Central memory CD8-positive, alpha-beta T cell (primary cell): ENCODE measurements at places on chromosomes 3 and 15.

GRCh38 chr15:85403745-85404144 is 23.3 kb downstream of the AKAP13 start:
- peak overlapping the region; percentile 7 for H3K27ac ChIP-seq
- no peak overlapping the region for H3K4me3 ChIP-seq
- no peaks in the 10 kb centered on the region for H3K27me3 ChIP-seq
- peaks cover 4% of the 10 kb centered on the region for H3K36me3 ChIP-seq
- DNase-seq, result no peak

DNA sequence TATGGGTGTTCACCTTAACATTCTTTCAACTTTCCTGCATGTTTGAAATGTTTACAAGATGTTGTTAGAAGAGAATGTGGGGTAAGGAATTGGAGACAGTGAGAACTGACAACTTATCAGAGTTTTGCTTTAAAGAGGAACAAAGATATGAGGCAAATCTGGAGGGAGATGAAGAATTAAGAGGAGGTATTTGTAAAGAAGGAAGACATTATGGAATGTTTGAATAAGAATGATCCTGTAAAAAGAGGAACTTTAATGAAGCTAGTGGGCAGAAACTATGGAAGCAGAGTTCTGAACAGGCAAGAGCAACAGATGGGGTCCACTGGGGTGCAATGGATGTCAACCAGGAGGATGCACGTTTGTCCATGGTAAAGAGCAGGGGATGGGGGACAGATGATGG is 27.7 kb downstream of the PLD1 start:
- H3K36me3 ChIP-seq, result no peaks in the 10 kb centered on the region
- H3K4me1 ChIP-seq, result no peaks in the 10 kb centered on the region
- DNase-seq, result no peak

- H3K4me3 ChIP-seq, result no peak overlapping the region
- H3K27ac ChIP-seq, result no peak overlapping the region
- no peaks in the 10 kb centered on the region for H3K27me3 ChIP-seq
- peaks cover 15% of the 10 kb centered on the region for H3K36me3 ChIP-seq
- H3K4me1 ChIP-seq, result peaks cover 61% of the 10 kb centered on the region
Measured at GRCh38 chr15:55234800-55235104, 38.0 kb upstream of the RSL24D1 start.

DNA sequence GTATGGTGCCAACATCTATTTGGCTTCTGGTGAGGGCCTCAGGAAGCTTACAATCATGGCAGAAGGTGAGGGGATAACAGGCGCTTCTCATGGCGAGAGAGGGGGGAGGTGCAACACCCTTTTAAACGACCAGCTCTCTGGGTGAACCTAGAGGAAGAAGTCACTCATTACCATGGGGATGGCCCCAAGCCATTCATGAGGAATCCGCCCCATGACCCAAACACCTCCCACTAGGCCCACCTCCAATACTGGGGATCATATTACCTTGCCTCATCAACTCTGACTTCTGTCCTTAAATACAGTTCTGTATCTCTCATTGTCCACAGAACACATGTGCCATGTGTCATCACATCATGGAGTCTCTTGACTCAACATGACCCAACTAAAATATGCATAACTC is 37.5 kb upstream of the CLRN1 start:
- H3K4me1 ChIP-seq, result no peaks in the 10 kb centered on the region
- H3K27me3 ChIP-seq, result peaks cover 25% of the 10 kb centered on the region
- DNase-seq, result no peak
- H3K4me3 ChIP-seq, result no peak overlapping the region
- no peak overlapping the region for H3K27ac ChIP-seq

DNA sequence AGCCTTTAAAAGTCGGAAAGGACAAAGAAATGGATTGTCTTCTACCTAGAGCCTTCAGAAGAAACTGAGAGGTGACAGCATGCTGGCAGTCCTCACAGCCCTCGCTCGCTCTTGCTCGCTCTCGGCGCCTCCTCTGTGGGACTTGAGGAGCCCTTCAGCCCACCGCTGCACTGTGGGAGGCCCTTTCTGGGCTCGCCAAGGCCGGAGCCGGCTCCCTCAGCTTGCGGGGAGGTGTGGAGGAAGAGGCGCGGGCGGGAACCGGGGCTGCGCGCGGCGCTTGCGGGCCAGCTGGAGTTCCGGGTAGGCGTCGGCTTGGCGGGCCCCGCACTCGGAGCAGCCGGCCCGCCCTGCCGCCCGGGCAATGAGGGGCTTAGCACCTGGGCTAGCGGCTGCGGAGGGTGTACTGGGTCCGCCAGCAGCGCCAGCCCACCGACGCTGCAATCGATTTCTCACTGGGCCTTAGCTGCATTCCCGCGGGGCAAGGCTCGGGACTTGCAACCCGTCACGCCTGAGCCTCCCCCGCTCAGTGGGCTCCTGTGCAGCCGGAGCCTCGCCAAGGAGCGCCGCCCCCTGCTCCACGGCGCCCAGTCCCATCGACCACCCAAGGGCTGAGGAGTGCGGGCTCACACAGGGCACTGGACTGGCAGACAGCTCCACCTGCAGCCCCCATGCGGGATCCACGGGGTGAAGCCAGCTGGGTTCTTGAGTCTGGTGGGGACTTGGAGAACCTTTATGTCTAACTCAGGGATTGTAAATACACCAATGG is 953.8 kb upstream of the GBE1 start:
- DNase-seq, result no peak
- no peaks in the 10 kb centered on the region for H3K36me3 ChIP-seq
- no peak overlapping the region for H3K4me3 ChIP-seq
- no peaks in the 10 kb centered on the region for H3K27me3 ChIP-seq
- no peak overlapping the region for H3K27ac ChIP-seq

GRCh38 chr3:158509891-158510290 is 61.1 kb upstream of the MLF1 start:
- H3K36me3 ChIP-seq, result no peaks in the 10 kb centered on the region
- H3K27me3 ChIP-seq, result no peaks in the 10 kb centered on the region
- no peaks in the 10 kb centered on the region for H3K4me1 ChIP-seq
- no peak overlapping the region for H3K27ac ChIP-seq
- no peak overlapping the region for H3K4me3 ChIP-seq

DNA sequence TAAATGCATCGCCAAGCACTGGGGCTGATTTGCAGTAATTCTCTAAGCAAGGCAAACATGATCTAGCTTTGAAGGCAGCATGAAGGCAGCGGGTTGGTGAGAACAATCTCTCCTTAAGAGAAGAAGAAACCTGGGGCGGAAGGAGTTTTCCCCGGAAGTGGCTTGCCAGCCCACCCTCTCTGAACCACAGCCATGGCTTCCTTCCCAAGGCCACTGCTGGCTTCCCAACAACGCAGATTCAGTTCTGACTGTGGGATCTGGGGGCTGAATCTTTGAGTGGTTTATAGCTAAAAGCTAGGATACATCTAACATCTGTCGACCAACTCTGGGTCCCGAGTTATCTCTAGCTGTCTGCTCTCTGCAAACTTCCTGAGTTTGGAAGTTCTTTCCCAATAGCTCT is 4.3 kb upstream of the CPN2 start:
- no peak overlapping the region for H3K27ac ChIP-seq
- H3K36me3 ChIP-seq, result no peaks in the 10 kb centered on the region
- H3K4me1 ChIP-seq, result no peaks in the 10 kb centered on the region
- DNase-seq, result no peak
- no peak overlapping the region for H3K4me3 ChIP-seq

- peaks cover 19% of the 10 kb centered on the region for H3K27me3 ChIP-seq
- no peak overlapping the region for H3K27ac ChIP-seq
- H3K36me3 ChIP-seq, result no peaks in the 10 kb centered on the region
- H3K4me1 ChIP-seq, result no peaks in the 10 kb centered on the region
- no peak overlapping the region for H3K4me3 ChIP-seq
- DNase-seq, result no peak
Measured at GRCh38 chr3:10929978-10930665, 62.4 kb upstream of the SLC6A1 start.

- no peaks in the 10 kb centered on the region for H3K4me1 ChIP-seq
- H3K4me3 ChIP-seq, result no peak overlapping the region
- DNase-seq, result no peak
- H3K27ac ChIP-seq, result no peak overlapping the region
Measured at GRCh38 chr15:42137461-42138261, 18.8 kb downstream of the PLA2G4F start.

GRCh38 chr3:6216135-6217026 is 644.5 kb upstream of the GRM7 start:
- no peaks in the 10 kb centered on the region for H3K4me1 ChIP-seq
- H3K36me3 ChIP-seq, result no peaks in the 10 kb centered on the region
- DNase-seq, result no peak
